ENCODE measurements at places on chromosomes 12 and 14. TPM values are rescaled to one million over a fixed set of nuclear protein-coding genes. Genes with fewer than 3 reads are reported as not detected.
A peak's percentile ranks its signal among the peaks of the same experiment; 100 is the strongest.

The CERS5 gene
- 6.3 TPM for total RNA-seq

The TMEM117 gene
- total RNA-seq: 3.3 TPM

DNA sequence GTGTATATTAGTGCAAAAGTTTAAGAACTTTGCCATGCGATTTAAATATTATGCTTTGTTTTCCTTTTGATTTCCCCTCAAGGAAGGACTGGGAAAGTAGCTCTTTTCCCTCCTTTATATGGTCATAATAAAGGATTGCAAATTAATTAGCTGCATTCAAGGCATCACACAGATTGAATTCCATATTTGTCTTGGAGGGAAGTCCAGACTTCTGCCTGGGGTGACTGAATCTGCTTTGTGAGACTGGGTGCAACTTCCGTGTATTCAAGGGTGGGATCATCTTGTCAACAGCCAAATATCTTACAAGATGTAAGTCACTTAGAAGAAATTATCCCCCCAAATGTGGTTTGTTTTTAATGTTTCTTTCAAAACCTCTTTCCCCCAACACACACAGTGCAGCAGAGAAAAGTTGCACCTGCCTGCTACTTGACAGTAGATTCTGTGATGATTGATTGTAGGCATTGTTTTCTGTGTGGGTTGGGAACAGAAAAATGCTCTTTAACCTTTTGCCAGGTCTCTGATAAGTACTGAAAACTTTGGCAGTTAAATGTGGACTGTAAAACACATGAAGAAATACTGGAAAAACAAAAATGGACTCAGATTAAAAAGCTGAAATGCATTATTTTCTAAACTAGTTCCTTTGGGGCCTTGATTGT is 28.4 kb downstream of the STK38L start:
- DNase-seq: no peak
- H3K27ac ChIP-seq: peak overlapping the region; percentile 51
- no peak overlapping the region for H3K4me3 ChIP-seq
- peaks cover 28% of the 10 kb centered on the region for H3K4me1 ChIP-seq

DNA sequence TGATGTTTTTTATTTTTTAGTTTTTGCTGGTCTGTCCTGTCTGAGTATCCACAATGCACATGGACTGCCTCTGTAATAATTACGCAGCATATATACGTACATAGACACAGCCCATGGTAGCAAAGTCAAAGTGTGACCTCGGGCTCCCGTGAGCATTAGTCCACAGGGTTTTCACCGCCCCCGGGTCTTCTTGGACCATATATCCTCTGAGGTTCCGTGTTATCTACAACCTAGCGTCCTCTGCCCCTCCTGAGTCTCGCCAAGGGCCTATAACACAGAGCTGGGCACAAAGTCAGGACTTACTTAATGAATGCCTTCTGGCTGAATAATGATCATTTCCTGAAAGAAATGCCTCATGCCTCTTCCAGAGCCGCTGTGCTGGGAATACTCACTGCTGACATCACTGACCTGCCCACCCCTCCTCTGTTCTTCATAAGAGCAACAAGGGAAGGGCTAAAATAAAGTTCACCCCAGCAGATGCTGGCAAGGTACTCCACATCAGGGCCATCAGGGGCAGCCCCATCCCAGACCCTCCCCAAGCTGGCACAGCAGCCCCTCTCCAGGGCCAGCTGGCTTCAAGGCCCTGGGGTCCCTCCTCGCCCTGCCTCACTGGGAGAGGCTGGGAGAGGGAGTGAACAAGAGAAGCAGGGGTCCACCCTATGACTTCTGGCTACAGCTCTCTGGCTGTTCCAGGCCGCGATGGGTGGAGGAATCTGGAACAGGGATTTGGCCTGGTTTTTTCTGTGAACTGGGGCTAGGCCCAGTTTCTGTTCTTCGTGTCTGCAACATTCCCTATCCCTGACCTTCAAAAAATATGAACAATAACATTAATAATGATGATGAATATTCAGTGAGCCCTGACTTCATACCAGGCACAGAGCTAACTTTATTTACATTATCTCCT is 7.9 kb downstream of the HDAC7 start:
- no peaks in the 10 kb centered on the region for H3K27me3 ChIP-seq
- peak overlapping the region; percentile 63 for H3K4me3 ChIP-seq
- peak overlapping the region; percentile 97 for H3K27ac ChIP-seq
- no peaks in the 10 kb centered on the region for H3K36me3 ChIP-seq
- peaks cover 81% of the 10 kb centered on the region for H3K4me1 ChIP-seq

DNA sequence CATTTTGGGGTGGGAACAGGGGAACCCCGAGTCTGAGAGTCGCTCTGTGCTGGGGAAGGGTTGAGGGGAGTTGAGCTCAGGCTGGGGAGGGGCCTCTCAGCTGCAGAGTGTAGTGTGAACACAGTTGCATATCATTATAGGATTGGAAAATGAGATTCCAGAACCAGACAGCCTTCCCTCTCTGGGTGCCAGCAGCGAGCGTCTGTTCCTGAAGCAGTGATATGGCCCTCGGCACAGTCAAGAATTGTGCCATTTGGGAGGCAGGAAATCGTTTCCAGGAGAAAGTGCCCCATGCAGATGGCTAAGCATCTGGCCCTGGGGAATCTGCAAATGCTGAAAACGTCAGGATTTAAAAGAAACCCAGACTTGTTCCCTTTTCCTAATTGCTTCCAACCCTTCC is 70.4 kb upstream of the SFSWAP start:
- no peaks in the 10 kb centered on the region for H3K4me1 ChIP-seq
- H3K27ac ChIP-seq: no peak overlapping the region
- peaks cover 17% of the 10 kb centered on the region for H3K27me3 ChIP-seq
- no peak overlapping the region for H3K4me3 ChIP-seq
- no peak for DNase-seq
- no peaks in the 10 kb centered on the region for H3K36me3 ChIP-seq

DNA sequence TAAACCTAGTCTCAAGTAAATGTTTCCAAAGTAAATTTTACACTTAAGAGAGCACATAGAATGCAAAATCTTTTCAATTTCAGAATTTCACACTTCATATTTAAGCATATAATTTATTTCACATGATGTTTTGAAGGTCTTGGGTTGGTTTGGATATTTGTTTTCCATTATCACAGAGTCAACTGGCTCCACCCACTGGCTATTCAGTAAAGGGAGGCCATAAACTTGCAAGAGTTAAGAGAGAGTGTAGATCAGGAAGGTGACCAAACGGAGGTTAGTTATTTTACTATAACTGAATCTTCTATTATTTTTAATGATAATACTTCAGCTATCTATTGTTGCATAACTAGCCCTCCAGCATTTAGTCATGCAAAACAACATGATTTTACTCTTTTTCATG is 6.2 kb upstream of the CPNE8 start:
- H3K4me3 ChIP-seq: no peak overlapping the region
- H3K36me3 ChIP-seq: no peaks in the 10 kb centered on the region
- no peak overlapping the region for H3K27ac ChIP-seq
- no peaks in the 10 kb centered on the region for H3K27me3 ChIP-seq
- H3K4me1 ChIP-seq: no peaks in the 10 kb centered on the region

Measured in psoas muscle (tissue), 8 donors.